ENCODE measurements at places on chromosomes 2 and 18.
A peak's percentile ranks its signal among the peaks of the same experiment; 100 is the strongest.

- no peak for DNase-seq
Measured at GRCh38 chr18:75305984-75306383, 95.4 kb downstream of the TSHZ1 start.

DNA sequence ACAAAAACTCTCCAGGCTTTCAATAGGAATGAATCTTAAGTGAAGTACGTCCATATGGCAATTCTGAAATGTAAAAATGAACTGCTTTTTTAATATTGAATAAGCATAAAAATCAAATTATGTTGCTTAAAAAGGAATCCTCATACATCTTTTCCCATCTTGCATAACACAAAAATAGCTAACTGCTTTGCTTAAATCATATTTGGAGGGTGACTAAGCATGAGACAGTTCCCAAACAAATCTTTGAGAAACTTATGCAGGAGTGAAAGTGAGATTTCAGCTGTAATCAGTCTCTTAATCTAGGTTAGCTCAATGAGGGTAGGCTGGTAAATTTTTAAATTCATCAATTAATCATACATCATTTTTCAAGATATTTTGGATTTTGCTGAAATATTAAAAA lies 111.5 kb downstream of the MBD5 start:
- no peak for DNase-seq

- no peak for DNase-seq
Measured at GRCh38 chr2:117492209-117492851, 322.2 kb upstream of the DDX18 start.

DNA sequence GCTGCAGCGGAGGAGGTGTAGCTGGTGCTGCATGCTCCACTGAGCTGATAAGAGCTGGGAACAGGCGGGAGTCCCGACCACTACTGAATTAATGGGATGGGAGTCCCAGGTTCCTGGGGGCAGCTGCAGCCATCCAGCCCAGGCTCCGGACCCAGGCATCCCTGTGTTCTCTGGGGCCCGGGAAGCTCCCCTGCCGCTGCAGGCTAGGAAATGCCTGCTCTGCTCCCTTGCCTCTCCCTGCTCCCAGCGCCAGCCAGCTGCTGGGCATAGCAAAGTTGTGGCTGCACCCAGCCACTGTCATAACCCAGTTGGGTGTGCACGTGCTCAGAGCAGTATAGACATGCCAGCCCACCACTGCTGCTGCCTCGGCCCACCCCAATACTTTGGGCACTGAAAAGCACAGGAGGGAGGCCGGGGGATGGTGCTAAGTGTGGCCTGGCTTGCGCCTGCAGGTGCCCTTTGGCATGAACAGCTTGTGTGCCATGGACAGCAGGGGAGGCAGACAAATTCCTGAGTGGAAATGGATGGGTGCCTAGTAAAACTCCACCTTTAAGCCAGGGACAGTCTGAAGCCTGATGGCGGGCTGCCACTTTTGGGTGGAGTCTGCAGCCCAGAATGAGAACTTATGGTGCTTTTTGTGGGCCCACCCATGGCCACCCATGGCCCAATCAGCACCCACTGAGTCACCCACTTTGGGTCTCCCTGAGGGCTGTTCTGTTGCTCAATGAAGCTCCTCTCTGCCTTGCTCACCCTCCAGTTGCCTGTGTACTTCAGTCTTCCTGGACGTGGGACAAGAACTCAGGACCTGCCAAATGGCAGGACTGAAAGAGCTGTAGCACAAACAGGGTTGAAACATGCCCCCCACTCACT lies 219.3 kb upstream of the TMEFF2 start:
- DNase-seq = no peak

DNA sequence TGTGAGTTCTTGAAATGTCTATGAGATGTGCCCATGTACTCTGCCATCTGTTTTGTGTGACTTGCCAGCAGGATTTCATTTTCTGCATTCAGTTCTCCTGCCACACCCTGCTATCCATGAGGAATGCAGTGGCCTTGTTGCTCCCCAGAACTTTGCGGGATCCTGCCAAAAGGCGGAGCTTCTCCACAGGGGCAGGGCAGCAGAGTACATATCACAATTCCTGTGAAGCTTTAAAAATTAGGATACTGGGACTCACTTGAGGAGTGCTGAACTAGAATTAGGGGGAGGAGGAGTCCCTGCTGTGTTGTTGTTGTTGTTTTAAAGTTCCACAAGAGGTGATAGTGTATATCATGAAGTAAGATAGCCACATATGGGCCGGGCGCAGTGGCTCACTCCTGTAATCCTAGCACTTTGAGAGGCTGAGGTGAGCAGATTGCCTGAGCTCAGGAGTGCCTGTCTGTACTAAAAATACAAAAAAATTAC lies 76.4 kb downstream of the TANC1 start:
- DNase-seq = no peak

DNA sequence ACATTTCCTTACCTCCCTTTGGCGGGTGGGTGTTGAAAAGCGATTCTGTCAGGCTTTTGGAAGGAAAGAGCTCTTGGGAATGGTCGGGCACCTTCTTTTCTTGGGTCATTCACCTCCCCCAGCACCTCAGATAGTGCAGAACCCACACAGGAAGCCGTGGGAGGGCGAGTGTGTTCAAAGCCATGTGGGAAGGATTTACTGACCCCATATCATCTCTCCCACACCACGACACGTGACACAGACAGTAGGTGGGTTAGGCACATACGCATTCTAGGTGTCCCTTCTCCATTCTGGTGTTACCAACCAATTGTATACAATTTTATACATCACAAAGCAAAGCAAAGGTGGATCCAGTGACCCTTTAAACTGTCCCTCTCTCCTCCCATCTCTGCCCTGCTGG lies 263.7 kb upstream of the REV1 start:
- DNase-seq = no peak

DNA sequence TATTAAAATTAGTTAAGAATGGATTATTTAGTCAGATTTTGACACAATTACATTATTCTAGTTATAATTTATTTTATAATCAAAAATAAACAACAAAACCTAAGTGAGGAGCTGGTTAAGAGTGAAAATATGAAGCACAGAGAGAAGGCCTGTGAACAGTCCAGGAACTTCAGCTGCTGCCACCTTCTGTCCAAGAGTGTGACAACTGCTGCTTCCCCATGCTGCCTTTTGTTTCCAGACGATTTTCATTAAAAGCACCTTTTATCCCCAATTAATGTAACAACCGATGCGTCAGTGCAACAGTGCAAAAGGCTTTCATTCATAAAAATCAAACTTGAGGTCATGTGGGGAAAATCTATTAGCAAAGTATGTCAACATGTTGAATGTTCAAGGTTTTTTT lies 363.6 kb downstream of the CTNNA2 start:
- DNase-seq = no peak

GRCh38 chr2:152174574-152174973 lies 989 bp downstream of the STAM2 start:
- DNase-seq = no peak

GRCh38 chr18:74303306-74303705 lies 11.5 kb upstream of the CYB5A start:
- DNase-seq = no peak

GRCh38 chr2:196169516-196169915 lies 1.9 kb downstream of the STK17B start:
- DNase-seq = no peak

GRCh38 chr2:96171831-96172230 lies 26.6 kb upstream of the DUSP2 start:
- no peak for DNase-seq

DNA sequence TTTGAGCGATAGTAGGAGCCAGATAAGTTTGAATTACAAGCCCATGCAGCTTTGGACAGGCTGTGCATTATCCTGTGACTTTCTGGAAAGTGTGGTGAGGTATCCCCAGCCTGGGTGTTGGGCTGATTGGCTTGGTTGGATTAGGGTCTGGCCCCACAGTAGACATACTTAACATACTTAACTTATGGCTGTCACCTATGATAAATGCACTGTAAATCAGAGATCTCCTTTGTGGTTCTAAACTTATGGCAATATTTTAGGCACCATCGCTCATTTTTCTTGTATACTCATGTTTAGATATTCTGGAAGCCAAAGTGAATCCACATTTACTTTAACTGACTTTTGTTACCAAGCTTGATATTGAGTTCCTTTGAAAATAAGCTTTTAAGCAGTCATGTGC lies 54.8 kb downstream of the SPTBN1 start:
- no peak for DNase-seq

DNA sequence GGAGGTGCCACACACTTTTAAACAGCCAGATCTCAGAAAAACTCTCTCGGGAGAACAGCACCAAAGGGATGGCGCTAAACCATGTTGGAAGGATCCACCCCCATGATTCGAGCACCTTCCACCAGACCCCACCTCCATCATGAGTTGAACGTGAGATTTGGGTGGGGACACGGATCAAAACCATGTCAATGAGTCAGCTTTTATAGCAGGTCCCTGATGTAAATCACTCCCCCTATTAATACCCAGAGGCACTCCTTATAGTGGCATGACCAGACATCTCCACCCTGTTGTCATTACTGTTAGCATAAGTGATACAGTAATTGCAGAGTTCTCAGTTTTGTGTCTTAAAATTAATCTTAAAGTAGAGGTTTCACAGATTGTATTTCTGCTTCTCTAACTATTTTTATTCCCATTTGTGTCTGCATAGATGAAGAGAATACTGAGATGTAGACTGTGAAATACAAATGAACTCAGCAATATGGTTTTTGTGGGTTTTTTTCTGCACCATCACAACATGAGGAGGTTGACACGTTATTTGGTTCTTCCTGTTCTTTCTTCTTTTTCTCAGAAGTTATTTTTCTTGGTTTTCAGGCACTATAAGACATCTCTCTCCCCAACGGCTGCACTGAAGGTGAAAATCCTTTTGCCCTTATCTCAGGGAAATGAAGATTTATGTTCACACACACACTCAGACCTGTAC lies 218.2 kb downstream of the ARL4C start:
- DNase-seq = no peak

GRCh38 chr18:79964330-79965118 lies at the start of gene HSBP1L1:
HSBP1L1 (plus strand) TSS chr18:79964643; CDS start chr18:79964736, 93 bp downstream.
- peak; percentile 70 for DNase-seq

DNA sequence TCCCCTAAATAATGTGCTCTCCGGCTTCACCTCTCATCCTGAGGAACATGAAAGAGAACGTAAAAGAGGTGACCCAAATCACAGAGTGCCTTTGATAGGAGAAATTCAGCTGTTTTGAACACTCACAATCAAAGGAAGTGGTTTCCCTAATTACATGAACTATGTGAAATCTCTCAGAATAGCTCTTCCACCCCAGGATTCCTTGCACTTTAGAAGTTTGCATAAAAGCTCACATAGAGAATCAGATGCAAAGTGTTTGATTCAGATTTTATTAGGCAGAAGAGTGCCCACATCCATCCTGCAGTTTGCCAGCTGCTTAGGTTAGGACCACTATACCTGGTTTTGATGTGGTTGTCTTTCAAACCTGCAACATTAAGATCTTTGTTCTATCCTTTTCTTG lies 61.0 kb downstream of the MAP3K20 start:
- no peak for DNase-seq

GRCh38 chr18:70368903-70369302 lies 80.1 kb downstream of the SOCS6 start:
- no peak for DNase-seq

DNA sequence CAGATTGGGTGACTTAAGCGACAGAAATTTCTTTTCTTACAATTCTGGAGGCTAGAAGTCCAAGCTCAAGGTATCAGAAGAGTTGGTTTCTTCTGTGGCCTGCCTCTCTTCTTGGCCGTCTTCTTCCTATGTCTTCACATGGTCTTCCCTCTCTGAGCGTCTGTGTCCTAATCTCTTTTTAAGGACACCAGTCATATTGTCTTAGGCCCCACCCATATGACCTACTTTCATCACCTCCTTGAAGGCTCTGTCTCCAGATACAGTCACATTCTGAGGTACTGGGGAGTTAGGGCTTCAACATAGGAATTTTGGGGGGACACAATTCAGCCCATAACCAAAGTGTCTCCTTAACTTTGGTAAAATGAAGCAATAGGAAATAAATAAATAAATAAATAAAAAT lies 110.9 kb upstream of the EPC2 start:
- no peak for DNase-seq

DNA sequence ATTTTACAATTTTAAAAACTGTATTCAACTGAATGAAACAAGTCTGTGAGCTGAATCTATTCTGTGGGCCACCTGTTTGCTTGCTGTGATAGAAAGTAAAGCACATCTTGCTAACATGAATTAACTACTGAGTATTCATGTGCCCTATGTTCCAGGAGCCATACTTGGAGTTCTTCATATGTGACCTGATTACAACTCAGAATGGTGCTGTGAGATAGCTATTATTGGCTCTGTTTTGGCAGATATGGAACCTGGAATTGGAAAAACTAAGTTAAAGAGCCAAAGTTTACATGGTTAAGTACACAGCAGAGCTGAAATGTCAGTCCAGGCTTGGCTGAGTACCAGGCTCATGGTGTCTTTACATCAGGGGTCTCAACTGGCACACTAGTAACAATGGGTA lies 253.7 kb downstream of the AGPS start:
- no peak for DNase-seq

DNA sequence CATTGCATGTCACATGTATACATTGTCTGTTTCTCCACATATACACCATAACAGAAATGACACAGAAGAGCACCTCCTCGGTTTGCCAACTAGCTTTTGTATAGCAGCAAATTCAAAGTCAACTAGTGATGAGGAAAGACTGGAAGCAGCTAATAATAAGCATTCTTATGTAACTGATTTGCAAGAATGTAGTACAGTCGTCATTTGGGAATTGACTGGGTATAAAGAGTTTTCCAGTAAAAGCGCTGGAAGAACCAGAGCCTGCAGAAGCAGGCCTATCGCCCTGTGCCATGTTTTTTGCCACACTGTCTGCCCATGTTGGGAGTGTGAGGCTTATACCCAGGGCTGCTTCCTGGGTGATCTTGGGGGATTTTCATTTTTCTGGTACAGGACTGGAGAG lies 310.6 kb downstream of the GBX2 start:
- no peak for DNase-seq

DNA sequence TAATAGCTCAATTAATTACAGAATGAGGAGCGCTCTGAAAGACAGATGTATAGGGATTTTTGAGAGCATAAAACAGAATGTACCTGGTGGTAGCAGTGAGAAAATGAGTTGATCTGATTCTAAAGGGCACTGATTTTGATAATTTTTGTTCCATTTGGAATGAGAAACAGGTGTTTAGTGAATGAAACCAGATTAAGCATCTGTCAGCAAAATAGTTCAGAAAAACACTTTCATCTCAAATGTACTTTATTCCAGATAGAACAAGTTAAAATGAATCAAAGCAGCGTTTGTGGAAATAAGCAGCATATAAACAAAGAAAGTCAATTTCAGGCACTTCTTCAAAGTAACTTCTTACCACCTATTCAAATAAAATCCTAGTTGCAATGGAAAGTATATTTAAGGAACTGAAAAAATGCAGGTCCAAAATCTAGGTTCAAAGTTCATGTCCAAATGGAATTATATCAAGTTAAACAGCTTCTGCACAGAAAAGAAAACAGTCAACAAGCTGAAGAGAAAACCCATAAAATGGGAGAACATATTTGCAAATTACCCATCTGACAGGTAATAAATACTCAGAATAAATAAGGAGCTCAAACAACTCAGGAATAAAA lies 11.9 kb upstream of the REG3A start:
- no peak for DNase-seq

- DNase-seq = no peak
Measured at GRCh38 chr2:66273933-66274490, 160.9 kb upstream of the MEIS1 start.

GRCh38 chr18:34929336-34929780 lies 111.9 kb upstream of the MAPRE2 start:
- DNase-seq = no peak
